Hair follicle dermal papilla cell (primary cell): ENCODE measurements at places on chromosomes 1 and 21. TPM values are rescaled to one million over a fixed set of nuclear protein-coding genes. Genes with fewer than 3 reads are reported as not detected.

Gene OR2T35
- not detected in 2 replicates for total RNA-seq

Gene RXFP4
- not detected in 2 replicates for total RNA-seq

Gene CATSPERE
- 1.2 and 2.3 TPM in 2 replicates for total RNA-seq

Gene GBP5
- 1.7 and 3.2 TPM in 2 replicates for total RNA-seq

Gene OPRD1
- under 0.01 TPM in 1 of 2 replicates, not detected in the other for total RNA-seq

Gene FBXO2
- 1.8 and 2.4 TPM in 2 replicates for total RNA-seq

Gene DPYD
- 128 and 151 TPM in 2 replicates for total RNA-seq

Gene NPR1
- total RNA-seq, result under 0.01 TPM in 1 of 2 replicates, not detected in the other

Gene FAM72D
- total RNA-seq, result 0.12 TPM in 1 of 2 replicates, not detected in the other

Gene PLPPR5
- 0.16 TPM in 1 of 2 replicates, not detected in the other for total RNA-seq

Gene MSH4
- 0.12 and 0.16 TPM in 2 replicates for total RNA-seq

Gene CFHR1
- total RNA-seq, result 0.16 TPM in 1 of 2 replicates, not detected in the other

Gene PLCH2
- total RNA-seq, result 0.12 and 0.65 TPM in 2 replicates

Gene CSMD2
- total RNA-seq, result 6.3 and 7.2 TPM in 2 replicates

Gene FAM163A
- total RNA-seq, result not detected in 2 replicates

Gene TINAGL1
- total RNA-seq, result 1.6 and 3.2 TPM in 2 replicates

Gene SLAMF7
- not detected in 2 replicates for total RNA-seq

Gene DDI2
- 22.3 and 25.3 TPM in 2 replicates for total RNA-seq

Gene LDLRAD2
- 0.16 TPM in 1 of 2 replicates, not detected in the other for total RNA-seq

Gene GIPC2
- total RNA-seq, result under 0.01 and 0.12 TPM in 2 replicates

Gene CERS2
- total RNA-seq, result 131 and 147 TPM in 2 replicates

Gene CLEC20A
- total RNA-seq, result not detected in 2 replicates

Gene NPHS2
- total RNA-seq, result not detected in 2 replicates

Gene RPE65
- total RNA-seq, result not detected in 2 replicates

Gene ST6GALNAC5
- total RNA-seq, result 81.5 and 135 TPM in 2 replicates

Gene S100A16
- total RNA-seq, result 157 and 225 TPM in 2 replicates

Gene HSD11B1
- 2.1 TPM in 1 of 2 replicates, not detected in the other for total RNA-seq

Gene MYOG
- not detected in 2 replicates for total RNA-seq

Gene PYHIN1
- 0.12 TPM in 1 of 2 replicates, not detected in the other for total RNA-seq

Gene NPPA
- not detected in 2 replicates for total RNA-seq

Gene OVAAL
- not detected in 2 replicates for total RNA-seq

Gene GPN2
- total RNA-seq, result 8.5 and 9.7 TPM in 2 replicates

Gene KDF1
- total RNA-seq, result under 0.01 TPM in 1 of 2 replicates, not detected in the other
